G401 (cell line): ENCODE measurements at places on chromosomes 1 and 21.

DNA sequence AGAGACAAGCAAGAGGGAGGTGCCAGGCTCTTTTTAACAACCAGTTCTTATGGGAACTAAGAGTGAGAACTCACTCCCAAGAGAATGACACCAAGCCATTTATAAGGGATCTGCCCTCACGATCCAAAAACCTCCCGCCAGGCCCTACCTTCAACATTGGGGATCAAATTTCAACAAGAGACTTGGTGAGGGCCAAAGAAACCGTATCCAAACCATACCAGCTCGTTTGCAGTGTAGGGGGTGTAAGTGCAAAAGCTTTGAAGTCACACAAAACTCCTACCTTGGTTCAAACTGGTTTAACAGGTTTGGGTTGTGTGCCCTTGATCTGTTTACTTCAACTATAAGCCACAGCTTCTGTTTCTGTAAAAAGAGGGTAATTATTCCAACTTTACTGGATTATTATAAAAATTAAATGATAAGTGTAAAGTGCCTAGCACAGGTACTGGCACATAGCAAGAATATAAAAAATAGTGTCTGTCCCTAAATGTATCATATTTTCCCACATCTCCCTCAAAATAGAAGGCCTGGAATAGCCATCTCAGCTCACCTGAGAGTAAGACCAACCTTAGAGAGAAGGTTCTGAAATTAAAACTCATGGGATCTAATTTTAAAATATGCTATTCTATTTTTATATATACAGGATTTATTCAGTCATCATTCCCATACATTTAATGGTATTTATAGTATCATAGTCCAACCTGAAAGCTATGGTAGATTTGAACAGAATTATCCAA lies 7.0 kb upstream of the USP25 start:
- DNase-seq, result no peak

GRCh38 chr1:71364236-71364635 lies 283.4 kb upstream of the ZRANB2 start:
- DNase-seq, result no peak

DNA sequence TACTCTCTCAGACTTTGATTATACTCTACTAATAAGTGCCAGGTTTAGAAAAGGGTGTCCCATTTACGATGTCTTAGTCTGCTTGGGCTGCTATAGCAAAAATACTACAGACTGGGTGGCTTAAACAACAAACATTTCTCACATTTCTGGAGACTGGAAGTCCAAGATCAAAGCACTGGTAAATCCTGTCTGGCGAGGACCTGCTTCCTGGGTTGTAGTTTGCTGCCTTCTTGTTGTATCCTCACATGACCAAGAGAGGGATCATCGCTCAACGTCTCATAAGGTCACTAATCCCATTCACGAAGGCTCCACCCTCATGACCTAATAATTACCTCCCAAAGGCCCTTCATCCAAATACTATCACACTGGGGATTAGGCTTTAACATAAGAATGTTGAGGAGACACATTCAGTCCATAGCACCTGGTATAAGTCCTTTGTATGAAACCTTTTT lies 12.0 kb downstream of the PRDX6 start:
- no peak for DNase-seq

DNA sequence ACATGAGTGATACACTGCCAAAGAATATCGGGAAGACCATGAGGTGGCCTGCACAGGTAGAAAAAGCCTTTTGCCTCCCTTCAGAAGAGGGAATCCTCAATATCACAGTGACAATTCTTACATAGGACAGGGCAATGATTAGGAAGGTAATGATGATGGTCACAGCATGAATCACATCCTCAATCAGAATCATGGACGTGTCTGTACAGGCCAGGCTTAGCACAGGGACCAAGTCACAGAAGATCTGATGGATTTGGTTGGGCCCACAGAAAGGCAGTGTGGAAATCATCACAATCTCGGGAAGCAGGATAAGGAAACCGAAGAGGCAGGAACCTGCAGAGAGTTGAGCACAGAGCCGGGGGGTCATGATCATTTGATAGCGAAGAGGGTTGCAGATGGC lies 3.2 kb downstream of the OR6K3 start:
- no peak for DNase-seq

DNA sequence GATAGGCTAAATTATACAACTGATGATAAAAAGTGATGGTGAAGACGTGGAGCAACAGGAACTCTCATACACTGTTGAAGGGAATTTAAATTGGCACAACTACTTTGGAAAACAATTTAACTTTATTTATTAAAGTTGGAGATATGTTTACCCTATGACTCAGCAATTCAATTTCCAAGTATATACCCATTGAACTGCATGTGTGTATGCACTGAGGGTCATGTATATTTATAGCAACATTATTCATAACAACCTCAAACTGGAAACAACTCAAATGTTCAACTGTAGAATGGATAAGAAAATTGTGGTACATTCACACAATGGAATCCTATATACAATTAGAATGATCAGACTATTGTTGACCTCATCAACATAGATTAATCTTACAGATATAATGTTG lies 16.5 kb upstream of the BCAS2 start:
- DNase-seq, result no peak

GRCh38 chr1:80533093-80533492 lies 1267.6 kb upstream of the ADGRL2 start:
- DNase-seq, result no peak
